ENCODE measurements at places on chromosomes 4 and X.

DNA sequence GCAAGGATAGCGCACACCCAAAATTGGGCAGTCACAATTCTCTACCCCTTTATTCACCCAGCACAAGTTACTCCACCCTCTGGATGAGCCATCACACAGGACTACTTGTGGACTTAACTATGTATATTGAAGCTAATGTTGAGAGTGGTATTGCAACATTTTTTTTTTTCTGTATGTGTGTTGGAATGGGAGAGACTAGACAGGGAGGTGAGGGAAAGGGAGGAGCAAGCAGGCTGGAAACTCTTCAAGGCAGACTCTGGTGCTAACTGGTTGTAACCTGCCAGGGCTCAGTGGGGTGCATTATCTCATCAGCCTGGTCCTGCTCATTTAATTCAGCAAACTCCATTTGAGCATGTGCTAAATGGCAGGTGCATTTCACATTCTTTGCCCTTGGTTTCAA lies 18.4 kb upstream of the CWH43 start:
- no peaks in the 10 kb centered on the region for H3K36me3 ChIP-seq
- H3K27ac ChIP-seq = no peak overlapping the region
- H3K4me3 ChIP-seq = no peak overlapping the region
- H3K4me1 ChIP-seq = peaks cover 14% of the 10 kb centered on the region
- H3K27me3 ChIP-seq = no peaks in the 10 kb centered on the region
- no peak for DNase-seq

DNA sequence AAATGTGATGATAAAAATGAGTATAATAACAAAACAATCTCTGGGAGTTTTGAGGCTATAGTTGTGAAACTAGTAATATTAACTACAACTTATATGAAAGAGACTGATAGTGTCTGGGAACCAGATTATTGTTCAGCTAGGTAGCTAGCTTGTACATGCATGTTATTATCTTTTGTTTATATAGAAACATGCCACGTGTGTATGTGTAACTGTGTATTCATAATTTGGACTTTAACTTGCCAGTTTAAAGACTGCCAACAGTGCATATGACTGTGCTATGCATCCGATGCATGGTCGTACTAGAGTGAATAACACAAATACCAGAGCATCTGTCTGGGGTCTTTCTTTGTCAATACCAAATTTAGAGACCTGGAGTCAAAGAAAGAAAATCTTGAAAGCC lies 92.2 kb downstream of the ADGRL3 start:
- H3K4me3 ChIP-seq = no peak overlapping the region
- no peak overlapping the region for H3K27ac ChIP-seq
- H3K27me3 ChIP-seq = no peaks in the 10 kb centered on the region

- peak; percentile 49 for DNase-seq
- H3K27ac ChIP-seq = no peak overlapping the region
- H3K27me3 ChIP-seq = no peaks in the 10 kb centered on the region
- H3K4me3 ChIP-seq = no peak overlapping the region
Measured at GRCh38 chr4:78644744-78645330, 93.3 kb downstream of the ANXA3 start.

DNA sequence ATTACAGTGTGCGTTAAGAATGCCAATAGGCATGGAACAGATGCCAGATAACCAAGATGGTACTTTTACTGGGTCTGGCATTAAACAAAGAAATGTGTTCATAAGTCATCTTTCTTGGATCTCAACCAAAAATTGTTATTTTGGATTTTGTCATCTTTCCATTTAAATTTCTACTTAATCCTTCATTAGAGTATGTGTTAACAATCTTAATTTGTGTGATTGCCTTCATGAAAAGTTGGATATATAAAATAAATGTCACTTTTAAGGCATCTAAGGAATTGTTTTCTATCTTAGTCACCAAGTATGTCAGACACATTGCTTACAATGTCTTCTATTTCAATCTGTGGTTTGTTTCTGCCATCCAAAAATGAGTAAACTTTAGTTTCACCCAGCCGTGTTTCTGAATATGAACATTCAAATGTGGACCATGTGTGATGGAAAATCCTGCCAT lies 87.5 kb downstream of the PALLD start:
- H3K27me3 ChIP-seq = no peaks in the 10 kb centered on the region
- H3K4me1 ChIP-seq = peaks cover 65% of the 10 kb centered on the region
- H3K36me3 ChIP-seq = no peaks in the 10 kb centered on the region

DNA sequence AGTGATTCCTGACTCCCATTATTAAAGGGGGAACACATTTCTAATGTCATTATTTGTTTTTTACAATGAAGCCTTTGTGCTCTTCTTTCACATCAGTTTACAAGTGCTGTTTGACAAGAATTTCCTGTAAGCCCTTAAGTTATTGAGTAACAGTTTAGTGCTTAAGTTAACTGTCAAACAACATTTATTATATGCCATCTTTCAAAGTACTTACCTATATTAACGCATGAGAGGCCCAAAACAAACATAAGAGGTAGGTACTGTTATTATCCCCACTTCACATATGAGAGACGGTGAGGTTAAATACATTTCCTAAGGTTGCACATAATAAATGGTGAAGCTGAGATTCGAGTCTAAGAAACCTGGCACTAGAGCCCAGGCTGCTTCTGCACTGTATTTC lies 56.0 kb upstream of the MAGED1 start:
- DNase-seq = no peak
- no peak overlapping the region for H3K27ac ChIP-seq
- H3K4me3 ChIP-seq = no peak overlapping the region
- H3K27me3 ChIP-seq = no peaks in the 10 kb centered on the region
- no peaks in the 10 kb centered on the region for H3K36me3 ChIP-seq

DNA sequence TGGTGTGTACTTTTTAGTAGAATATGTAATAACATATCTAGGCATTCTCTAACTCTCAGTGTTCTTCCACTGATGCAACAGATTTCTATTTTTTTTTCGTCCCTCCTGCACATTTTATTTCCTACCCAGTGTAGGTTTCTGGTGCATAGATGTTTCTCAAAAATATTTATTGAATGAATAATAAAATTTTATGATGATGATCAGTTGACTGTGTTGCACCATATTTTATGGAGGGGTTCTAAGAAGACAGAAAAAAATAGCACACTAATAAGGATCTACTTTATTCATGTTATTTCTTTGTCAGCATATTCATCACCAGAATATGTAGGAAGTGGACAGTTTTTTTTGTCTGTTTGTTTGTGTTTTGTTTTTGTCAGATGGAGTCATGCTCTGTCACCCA lies 2529.3 kb downstream of the ARAP2 start:
- no peak for DNase-seq
- H3K4me3 ChIP-seq = no peak overlapping the region
- H3K36me3 ChIP-seq = no peaks in the 10 kb centered on the region
- H3K4me1 ChIP-seq = no peaks in the 10 kb centered on the region
- H3K27me3 ChIP-seq = no peaks in the 10 kb centered on the region

- no peaks in the 10 kb centered on the region for H3K36me3 ChIP-seq
- no peak for DNase-seq
- no peaks in the 10 kb centered on the region for H3K4me1 ChIP-seq
- H3K27me3 ChIP-seq = no peaks in the 10 kb centered on the region
- no peak within 1 kb of the TSS for H3K27ac ChIP-seq
Measured at GRCh38 chrX:149711545-149712236, at the start of gene MAGEA11. Gene MAGEA11 (plus strand): TSS chrX:149712060. CDS start chrX:149713160, 1,100 bp downstream.

DNA sequence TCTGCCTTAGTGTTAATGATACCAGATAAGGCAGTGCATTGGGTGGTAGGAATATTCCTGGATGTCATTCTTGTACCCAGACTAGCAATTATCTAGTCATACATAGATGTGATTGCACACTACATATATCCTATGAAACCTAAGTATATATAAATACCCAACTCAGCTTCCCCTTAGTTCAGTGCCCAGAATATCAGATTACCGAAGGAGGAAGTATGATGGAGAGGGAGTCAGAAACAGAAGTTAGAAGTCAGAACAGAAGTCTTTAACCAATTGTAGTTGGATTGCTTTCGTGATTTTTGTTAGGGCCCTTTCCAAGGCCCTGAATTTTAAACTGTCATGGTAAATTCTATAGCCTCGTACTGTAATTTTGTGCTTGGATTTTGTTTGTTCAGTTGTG lies 42.9 kb downstream of the MOB1B start:
- DNase-seq = no peak
- H3K4me3 ChIP-seq = no peak overlapping the region
- H3K27ac ChIP-seq = no peak overlapping the region
- no peaks in the 10 kb centered on the region for H3K27me3 ChIP-seq

DNA sequence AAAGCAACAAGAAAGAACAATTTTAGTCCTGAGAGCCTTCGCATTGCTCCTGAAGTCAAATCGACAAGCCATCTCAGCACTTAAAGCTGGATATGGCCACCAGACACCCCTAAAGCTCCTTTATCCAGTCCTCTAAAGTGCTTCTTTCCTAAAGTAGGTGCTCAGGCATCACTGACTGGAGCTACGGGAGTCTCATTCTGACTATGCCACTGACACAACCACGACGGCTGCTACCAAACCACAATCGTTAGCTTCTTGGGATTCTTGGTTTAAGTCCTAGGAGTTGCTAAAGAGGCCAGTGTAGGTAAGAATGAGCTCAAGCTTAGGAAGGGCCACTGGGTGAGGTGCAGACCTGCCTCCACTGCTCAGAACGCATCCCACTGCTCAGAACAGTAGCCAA lies 1.0 kb downstream of the SLC10A6 start:
- H3K27ac ChIP-seq = no peak overlapping the region
- no peaks in the 10 kb centered on the region for H3K27me3 ChIP-seq
- H3K4me3 ChIP-seq = no peak overlapping the region
- DNase-seq = no peak

- H3K4me3 ChIP-seq = no peak overlapping the region
- no peaks in the 10 kb centered on the region for H3K27me3 ChIP-seq
- no peak for DNase-seq
- no peaks in the 10 kb centered on the region for H3K4me1 ChIP-seq
- H3K27ac ChIP-seq = no peak overlapping the region
Measured at GRCh38 chrX:47623540-47624027, 3.9 kb upstream of the SYN1 start.

GRCh38 chrX:154840856-154841255 lies 6.4 kb upstream of the SMIM9 start:
- no peaks in the 10 kb centered on the region for H3K4me1 ChIP-seq
- no peak overlapping the region for H3K27ac ChIP-seq
- no peaks in the 10 kb centered on the region for H3K36me3 ChIP-seq
- no peaks in the 10 kb centered on the region for H3K27me3 ChIP-seq
- no peak overlapping the region for H3K4me3 ChIP-seq

- no peaks in the 10 kb centered on the region for H3K4me1 ChIP-seq
- DNase-seq = no peak
- H3K27me3 ChIP-seq = no peaks in the 10 kb centered on the region
- H3K27ac ChIP-seq = no peak overlapping the region
- no peak overlapping the region for H3K4me3 ChIP-seq
Measured at GRCh38 chr4:166274136-166274761, 401.2 kb downstream of the TLL1 start.

DNA sequence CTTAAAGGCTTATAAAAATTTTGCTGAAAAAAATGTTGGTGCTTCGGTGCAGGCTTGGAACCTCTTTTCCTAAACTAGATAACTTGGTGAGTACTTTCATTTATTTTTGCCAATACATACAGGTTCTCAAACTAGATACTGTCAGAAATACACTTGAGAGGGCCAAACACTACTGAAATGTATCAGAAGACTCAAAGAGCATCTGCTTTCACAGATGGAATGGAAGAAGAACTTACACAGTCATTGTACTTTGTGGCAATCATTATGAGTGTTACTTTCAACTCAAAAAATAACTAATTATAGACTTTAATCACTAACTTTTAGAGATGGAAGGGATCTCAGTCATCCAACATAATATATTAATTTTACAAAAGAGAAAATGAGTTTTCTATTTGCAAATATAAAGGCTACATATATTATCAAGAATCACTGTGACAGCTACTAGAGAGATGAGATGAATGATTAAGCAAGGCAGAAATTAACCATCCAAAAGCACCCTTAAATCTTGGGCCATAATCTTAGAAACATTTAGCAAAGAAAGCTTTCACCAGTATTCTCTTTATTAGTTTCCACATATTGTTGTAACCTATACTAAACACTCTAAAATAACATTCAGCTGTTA lies 1.0 kb downstream of the ENAM start:
- H3K27me3 ChIP-seq = no peaks in the 10 kb centered on the region
- peaks cover 12% of the 10 kb centered on the region for H3K4me1 ChIP-seq
- no peaks in the 10 kb centered on the region for H3K36me3 ChIP-seq
- H3K4me3 ChIP-seq = no peak overlapping the region

DNA sequence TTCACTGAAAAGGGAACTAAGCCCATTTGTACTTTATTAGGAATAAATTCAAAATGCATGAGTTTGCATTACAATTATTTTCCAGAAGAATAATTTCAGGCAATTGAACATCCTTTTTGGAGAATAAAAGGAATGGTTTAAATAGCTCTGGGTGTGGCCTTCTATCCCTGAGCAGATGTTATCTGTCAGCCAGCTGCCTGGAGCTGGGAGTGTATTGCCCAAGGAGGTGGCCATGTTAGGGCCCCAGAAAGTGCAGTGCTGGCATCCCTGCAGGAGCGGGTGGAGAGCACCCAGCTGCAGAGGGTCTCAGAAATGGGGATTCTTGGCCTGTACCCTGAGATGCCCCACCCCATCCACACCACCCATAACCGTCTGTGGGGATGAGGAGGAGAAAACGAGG lies 21.6 kb upstream of the VEGFD start:
- no peaks in the 10 kb centered on the region for H3K4me1 ChIP-seq
- no peak overlapping the region for H3K4me3 ChIP-seq
- DNase-seq = no peak
- H3K36me3 ChIP-seq = no peaks in the 10 kb centered on the region
- no peak overlapping the region for H3K27ac ChIP-seq

DNA sequence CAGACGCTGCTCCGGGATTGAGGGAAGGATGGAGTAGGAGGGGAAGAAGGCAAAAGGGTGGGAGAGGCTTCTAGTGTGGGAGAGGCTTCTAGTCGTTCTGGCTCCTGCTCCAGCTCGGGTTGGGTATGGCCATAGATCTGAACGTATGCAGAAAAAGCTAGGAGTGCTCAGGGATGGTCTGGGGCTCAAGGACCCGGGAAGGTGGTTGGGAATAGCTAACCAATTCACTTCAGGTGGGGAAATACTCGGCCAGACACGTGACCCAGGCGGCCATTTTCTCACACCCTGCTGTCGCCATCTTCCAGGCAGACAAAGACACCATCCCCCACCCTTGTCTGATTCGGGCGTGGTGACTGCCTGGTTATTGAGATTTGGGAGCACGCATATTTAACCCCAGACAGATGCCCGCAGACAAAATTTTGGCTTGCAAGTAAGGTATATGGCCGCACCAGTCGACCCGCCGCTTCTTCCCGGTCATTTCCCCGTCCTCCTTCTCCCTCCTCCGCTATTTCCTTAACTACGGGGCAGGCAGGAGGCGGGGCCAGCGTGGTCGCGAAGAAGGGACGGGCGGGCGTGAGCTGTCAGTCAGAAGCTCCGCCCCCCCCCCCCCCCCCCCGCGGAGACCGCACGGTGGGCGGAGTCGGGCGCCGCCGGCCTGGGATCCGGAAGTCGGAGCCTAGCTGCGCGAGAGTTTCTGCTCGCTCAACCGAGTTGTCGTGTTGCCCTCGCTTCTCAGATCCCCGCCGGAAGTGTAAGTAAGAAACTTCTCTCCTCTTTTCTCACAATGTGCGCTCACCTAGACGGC lies at the start of gene GNL3L:
Gene GNL3L (plus strand): TSS at position 668 of the 805 bp plus-strand sequence. CDS start 2,348 bp downstream, outside the sequence.
- H3K27ac ChIP-seq = peak within 1 kb of the TSS; percentile 79
- no peaks in the 10 kb centered on the region for H3K36me3 ChIP-seq
- H3K4me3 ChIP-seq = peak within 1 kb of the TSS; percentile 62
- no peaks in the 10 kb centered on the region for H3K27me3 ChIP-seq
- H3K4me1 ChIP-seq = peaks cover 25% of the 10 kb centered on the region
